ENCODE measurements at places on chromosomes 16 and 17. TPM values are rescaled to one million over a fixed set of nuclear protein-coding genes. Genes with fewer than 3 reads are reported as not detected.

TPPP3 gene
- 3.7 TPM for total RNA-seq

DHRS7C gene
- total RNA-seq = not detected

PERCC1 gene
- total RNA-seq = not detected

CES5A gene
- not detected for total RNA-seq

GAST gene
- total RNA-seq = not detected

IRX3 gene
- total RNA-seq = 38.9 TPM

SLC47A2 gene
- 0.92 TPM for total RNA-seq

MYH11 gene
- total RNA-seq = 21.6 TPM

TBC1D3C gene
- total RNA-seq = not detected

ZNF469 gene
- 0.24 TPM for total RNA-seq

RND2 gene
- 0.16 TPM for total RNA-seq

CCL7 gene
- not detected for total RNA-seq

CMTM3 gene
- total RNA-seq = 3.7 TPM

TUBG2 gene
- total RNA-seq = 7.3 TPM

SDR42E2 gene
- not detected for total RNA-seq

ARHGAP23 gene
- 148 TPM for total RNA-seq
